Glomerular endothelial cell (primary cell): ENCODE measurements at places on chromosomes 5 and 9. TPM values are rescaled to one million over a fixed set of nuclear protein-coding genes. Genes with fewer than 3 reads are reported as not detected.

Gene CSF1R
- 0.10 TPM in 1 of 2 replicates, not detected in the other for total RNA-seq

- DNase-seq: no peak
Observed at GRCh38 chr5:138495351-138495750, 30.1 kb downstream of the EGR1 start.

- DNase-seq: no peak
Observed at GRCh38 chr9:106019039-106019680, 324.8 kb downstream of the TMEM38B start.

- no peak for DNase-seq
Observed at GRCh38 chr5:154683101-154683880, 71.9 kb upstream of the LARP1 start.
